ENCODE measurements at places on chromosomes 5 and 9.

GRCh38 chr5:1498623-1499416 is 24.9 kb downstream of the LPCAT1 start:
- no peak for DNase-seq

- no peak for DNase-seq
Measured at GRCh38 chr9:132671620-132672412, 1.6 kb downstream of the GTF3C4 start.

- no peak for DNase-seq
Measured at GRCh38 chr9:78745331-78745730, 448.4 kb downstream of the PSAT1 start.

DNA sequence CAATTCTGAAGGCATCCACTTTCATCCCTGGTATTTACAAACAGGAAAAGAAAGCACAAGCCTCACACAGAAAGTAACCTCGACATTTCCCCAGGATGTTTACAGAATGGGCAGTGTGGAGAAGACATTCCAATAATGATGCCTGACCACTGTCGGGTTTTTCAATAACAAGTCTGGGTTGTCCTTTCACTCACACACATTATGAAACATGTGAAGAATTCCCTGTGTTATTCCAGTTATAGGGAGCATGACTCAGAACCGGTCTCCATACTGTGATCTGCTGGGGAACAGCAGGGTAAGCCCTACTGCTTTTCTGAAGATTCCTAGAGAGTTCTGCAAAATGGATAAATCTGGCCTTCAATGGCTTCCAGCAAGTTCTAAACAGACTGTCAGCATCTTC is 155.3 kb downstream of the ADAMTS12 start:
- DNase-seq, result no peak

- DNase-seq, result no peak
Measured at GRCh38 chr5:124104821-124105220, 592.8 kb downstream of the CSNK1G3 start.

DNA sequence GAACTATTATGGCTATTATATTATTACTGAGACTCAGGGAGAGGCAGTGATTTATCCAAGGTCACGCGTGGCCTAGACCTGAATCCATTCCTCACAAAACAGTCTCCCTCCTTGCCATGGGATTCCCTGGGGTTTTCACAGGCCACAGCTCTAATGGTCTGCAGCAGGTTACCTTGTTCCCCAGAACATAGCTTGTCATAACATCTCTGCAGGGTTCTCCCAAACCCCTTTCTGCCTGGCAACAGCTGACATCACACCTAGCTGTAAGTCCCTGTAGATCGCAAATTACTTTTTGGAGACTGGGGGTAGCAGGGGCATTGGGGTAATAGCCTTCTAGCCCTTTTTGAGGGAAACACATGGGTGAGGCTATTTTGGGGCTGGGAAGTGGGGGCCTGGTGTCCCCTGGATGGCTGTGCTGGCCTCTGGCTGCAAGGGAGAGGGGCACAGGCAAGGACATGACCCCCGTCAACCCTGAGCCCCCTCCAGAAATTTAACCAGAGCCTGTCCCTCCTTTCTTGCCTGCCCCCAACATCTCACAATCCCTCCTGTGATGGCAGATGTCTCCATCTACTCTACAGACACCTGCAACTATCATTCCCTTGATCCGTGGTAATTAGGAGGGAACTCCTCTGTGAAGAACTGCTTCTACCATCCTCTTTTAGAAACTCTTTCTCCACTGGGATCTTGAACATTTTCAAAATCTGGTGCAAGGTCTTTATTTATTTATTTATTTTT is 1.3 kb downstream of the CD74 start:
- DNase-seq, result no peak

GRCh38 chr5:17054911-17055310 is 118.8 kb upstream of the MYO10 start:
- DNase-seq, result no peak

DNA sequence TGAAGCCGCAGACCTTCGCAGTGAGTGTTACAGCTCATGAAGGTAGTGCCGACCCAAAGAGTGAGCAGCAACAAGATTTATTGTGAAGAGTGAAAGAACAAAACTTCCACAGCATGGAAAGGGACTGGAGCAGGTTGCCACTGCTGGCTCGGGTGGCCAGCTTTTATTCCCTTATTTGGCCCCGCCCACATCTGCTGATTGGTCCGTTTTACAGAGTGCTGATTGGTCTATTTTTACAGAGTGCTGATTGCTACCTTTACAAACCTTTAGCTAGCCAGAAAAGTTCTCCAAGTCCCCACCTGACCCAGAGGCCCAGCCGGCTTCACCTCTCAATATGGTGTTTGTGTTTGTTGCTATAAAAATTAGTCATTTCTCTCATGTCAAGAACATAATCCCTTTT is 49.7 kb downstream of the RECK start:
- no peak for DNase-seq

GRCh38 chr9:96587338-96588315 is 32.0 kb downstream of the CDC14B start:
- DNase-seq, result no peak

- no peak for DNase-seq
Measured at GRCh38 chr9:5502553-5502952, 7.8 kb upstream of the PDCD1LG2 start.

- no peak for DNase-seq
Measured at GRCh38 chr5:111422245-111422644, 90.1 kb downstream of the STARD4 start.

- DNase-seq, result no peak
Measured at GRCh38 chr9:82939451-82939850, 123.5 kb downstream of the RASEF start.

DNA sequence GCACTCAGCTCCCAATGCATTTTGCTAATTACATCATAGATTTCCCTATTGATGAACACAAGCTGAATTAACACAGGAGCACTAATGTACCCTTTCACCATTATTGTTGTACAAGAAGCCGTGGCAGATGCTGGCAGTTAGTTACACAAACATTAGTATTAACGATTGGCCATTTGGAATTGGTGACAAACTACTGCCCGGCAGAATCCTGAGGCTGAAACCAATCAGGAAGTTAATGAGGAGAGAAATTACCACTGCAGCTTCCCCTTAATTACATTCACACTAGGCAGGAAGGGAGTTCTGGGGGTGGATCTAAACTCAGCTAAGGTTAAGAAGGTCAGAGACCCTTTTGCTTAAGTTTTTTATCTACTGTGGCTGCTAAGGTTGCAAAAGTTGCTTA is 9.6 kb upstream of the DMRT3 start:
- no peak for DNase-seq

DNA sequence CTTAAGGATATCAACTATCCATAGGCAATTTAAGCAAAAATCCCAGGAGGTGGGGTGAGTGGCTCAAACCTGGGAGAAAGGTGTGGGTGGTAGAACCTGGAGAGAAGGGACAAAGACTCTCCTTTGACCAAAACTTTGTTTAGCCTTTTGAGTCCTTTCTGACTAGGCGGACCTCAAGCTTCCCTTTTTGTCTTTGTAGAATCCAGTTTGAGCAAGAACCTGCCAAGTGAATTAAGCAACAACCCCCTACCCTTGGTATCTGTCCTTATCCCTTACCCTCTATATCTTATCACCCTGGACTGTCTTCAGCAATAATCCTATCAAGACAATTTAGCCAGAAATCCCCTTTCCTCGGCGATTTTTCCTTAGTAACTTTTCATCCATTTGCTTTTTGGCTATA is 53.5 kb upstream of the SLC28A3 start:
- no peak for DNase-seq

DNA sequence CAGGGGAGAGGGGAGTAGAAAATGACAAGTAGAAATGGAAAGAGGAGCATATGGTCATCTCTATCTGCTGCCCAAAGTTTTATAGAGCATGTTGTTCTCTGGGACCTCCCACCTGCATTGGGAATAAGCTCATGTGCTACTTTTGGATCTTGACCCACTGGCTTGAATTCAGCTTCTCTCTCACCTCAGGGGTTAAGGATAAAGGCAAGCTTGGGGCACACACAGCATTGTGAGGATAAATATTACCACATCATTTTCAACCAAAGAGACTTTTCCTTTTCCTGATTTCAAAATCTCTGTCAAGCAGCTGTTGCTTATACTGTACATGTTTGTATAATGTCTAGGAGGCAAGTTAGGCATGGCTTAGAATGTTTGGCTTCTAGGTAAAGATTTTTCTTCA is 16.6 kb downstream of the ATP10B start:
- DNase-seq, result no peak

DNA sequence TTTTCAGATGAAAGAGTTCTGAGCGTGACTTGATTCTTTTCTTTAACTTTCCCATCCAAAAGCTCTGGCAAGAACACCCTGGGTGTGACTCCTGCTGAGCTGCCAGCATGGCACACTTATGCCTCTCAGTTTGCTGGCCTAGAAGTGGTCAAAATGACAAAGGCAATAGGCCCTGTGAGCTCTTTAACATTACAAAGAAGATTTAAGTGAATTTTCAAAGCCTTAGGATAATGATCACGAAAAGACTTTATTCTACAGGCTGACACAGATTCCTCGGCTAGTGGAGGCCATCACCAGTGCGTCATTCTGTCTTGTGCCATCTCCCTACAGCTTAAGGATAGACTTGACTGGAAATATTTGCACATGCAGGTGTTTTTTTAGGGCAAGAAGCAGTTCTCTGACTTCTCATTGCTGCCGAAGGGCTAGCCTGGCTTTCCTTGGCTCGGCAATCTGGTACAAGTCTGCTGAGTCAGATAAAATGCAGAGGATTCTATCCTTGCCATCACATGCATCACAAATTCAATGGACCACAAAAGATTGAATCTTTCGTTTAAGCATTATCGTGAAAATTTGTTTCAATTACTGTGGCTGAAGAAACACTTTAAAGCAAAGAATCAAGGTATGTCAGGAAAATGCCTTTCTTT is 311.5 kb downstream of the COX7C start:
- DNase-seq, result no peak

DNA sequence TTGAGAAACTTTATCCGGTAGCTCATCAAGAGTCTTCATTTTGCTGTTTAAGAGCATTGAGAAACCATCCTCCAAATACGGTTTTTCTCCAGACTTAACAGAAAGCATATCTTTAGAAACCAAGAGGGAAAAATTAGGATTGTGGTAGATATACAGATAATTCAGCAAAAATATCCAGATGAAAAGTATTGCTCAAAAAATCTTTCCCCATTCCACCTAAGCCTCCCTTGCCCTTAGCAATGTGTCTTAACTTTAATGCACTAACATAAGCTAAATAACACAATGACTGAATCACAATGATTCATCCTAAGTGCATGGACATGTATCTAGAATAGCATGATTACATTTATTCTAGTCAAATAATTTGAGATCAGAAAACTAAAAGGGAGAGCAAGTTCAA is 130.3 kb upstream of the TARS1 start:
- DNase-seq, result no peak

GRCh38 chr5:166961028-166961427 is 1330.4 kb upstream of the WWC1 start:
- no peak for DNase-seq

DNA sequence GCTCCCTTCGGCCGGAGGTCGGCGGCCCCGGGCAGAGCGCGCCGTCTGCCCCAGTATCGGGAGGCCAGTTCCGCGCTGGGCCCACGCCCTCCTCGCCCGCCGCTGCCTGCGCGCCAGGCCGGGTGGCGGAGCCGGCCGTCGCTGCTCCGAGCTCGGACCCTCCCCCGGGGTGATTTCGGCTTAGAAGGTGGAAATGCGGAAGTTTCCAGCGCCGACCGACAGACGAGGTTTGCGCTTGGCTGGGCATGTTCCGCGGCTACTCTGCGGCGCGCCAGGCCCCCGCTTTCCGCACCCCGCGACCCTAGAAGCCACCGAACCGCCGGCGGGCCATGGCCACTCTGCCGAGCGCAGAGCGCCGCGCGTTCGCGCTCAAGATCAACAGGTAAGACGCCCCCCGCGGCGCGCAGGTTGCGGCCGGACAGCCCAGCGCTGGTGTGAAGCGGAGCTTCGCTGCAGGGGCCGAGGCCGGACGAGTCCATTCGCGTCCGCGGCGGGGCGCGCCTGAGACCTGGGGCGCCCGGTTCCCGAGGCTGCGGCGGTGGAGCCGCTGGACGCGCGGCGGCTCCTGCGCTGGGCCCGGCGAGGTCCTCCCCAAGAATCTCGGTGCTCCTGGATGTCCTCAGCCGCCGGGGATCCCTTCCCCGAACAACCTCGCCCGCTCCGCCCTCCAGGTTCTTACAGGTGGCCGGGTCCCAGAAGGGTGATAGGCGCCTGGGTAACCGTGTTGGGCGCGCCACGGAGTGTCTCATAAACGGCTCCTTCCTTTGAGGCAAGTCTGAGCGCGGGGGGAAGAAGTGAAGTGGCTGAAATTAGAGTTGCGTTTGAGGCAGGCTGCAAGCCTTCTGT is at the start of gene DOCK8:
Gene DOCK8 (plus strand): TSS at position 218 of the 846 bp plus-strand sequence. CDS start 112 bp downstream, at position 330.
- DNase-seq, result no peak

GRCh38 chr5:142325725-142326479 is 1.1 kb upstream of the SPRY4 start:
- DNase-seq, result no peak

Measured in NCI-H524 treated with DMSO at 0.1 percent for 48 hours (cell line).